Fibroblast of skin of back (primary cell): ENCODE measurements at places on chromosomes 7 and 10.
A peak's percentile ranks its signal among the peaks of the same experiment; 100 is the strongest.

DNA sequence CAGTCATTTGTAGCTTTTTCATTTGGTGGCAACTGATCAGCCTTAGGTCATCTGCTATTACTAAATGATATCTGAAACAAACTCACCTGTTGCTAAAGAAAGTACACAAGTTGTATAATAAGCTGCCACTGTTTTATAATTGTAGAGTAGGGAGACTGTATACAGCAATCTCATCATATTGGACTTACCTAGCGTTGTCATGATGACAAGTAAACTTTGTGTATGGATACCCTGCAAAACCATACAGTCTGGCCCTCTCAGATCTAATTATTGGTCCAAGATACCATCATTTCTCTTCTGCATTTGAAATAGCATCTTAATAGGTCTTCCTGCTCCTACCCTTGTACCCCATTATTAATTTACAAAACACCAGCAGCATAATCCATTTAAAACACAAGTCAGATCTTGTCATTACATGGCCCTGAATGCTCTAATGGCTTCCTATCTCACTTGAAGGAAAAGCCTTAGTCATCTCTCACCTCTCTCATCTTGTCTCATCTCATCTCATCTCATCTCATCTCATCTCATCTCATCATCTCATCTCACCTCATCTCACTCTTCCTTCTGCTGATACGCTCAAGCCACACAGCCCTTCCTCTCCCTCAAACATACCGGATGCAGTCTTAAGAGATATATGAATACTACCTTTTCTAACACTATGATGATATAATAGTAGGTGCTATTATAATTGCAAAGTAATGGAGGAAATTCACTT lies 540.6 kb downstream of the MDFIC start:
- DNase-seq, result no peak

GRCh38 chr7:11804621-11805020 lies 27.4 kb downstream of the THSD7A start:
- DNase-seq, result no peak

- DNase-seq, result no peak
Observed at GRCh38 chr7:20299647-20300312, 30.9 kb upstream of the ITGB8 start.

- DNase-seq, result no peak
Observed at GRCh38 chr7:28588602-28589001, 176.3 kb downstream of the CREB5 start.

GRCh38 chr7:111516612-111517011 lies 45.7 kb downstream of the IMMP2L start:
- DNase-seq, result no peak

DNA sequence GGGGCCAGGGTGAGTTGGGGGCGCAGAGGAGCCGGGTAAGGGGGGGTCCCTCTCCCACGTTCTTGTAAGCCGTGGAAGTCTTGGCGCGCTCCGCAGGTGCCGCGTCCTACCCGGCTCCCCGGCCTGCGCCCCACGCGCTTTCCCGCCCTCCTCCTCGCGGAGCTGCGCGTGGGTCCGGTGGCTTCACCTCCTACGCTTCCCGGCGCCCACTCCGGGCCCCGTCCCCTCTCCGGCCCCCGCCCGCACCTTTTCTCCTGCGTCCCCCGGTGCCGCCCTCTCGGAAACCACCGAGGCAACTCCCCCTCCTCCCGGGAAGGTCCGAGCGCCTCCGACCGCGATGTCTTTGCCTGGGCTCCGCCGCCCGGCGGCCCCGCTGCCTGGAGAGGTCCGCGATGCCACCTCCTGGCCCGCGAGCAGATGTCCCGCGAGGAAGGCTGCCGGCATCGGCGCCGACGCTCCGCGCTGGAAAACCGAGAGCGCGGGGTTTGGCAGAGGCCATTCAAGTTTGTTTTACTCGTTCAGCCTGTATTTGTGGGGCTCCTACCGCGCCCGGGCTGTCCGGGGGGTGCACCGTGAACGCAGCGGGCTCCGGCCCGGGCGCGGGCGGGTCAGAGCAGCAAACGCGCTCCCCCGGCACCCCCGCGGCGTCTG lies 2.4 kb upstream of the NKX6-2 start:
- DNase-seq, result peak; percentile 18

DNA sequence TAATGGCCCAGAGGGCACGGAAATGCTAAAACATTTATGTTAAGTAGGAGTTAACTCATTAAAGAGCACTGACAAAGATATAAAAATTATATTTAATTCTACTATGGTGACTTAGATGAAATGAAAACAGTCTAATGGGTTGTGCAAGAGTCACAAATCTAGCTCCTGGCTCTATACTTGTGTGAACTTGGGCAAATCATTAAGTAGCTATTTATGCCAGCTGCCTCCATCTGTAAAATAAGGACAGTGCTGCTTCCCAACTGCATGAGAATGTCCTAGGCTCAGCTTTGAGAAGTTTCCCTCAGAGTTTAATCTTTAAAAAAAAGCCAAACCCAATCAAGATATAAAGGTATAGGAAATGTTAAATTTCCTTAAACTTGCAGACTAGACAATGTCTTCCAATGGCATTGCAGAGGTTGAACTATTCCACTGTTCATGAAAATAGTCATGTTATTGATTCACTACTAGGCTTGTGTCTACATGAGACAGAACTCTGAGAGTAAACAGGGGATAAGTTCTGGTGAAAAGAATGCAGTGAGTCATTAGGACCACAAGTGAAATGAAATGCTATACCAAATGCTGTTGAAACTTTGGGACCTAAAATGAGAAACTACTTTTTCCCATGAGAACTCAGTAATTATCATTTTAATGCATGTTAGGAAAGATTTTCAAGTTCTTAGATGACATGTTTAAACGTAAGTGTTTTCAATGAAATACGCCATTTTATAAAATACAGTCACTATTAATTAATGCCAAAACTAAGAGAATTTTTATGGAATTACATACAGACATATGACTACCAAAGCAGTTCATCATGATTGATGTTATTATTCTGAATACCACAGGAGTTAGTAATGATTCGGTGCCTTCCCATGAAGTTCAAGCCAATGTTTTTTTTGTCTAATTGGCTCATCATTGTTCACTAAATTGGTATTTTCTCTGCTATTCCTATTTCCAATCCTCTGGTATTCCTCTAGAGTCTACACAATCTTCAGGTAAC lies 84.2 kb downstream of the CDK6 start:
- DNase-seq, result peak; percentile 96

DNA sequence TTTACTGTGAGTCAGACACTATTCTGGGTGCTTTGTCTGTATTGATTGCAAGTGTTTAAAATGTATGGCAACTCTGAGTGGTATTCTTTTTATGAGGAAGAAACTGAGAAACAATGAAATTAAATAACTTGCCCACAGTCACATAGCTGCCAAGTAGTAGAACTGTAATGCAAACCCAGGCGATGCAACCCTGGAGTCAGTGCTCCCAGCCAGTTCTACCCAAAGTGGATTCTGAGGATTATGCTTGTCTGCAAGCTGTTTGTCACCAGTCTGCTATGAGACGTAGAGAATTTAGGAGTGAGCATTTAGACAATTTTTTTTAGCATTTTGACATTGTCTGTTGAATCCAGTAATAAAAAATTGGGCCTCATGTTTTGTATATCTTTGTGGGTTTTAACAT lies 306.0 kb upstream of the LRGUK start:
- DNase-seq, result no peak

DNA sequence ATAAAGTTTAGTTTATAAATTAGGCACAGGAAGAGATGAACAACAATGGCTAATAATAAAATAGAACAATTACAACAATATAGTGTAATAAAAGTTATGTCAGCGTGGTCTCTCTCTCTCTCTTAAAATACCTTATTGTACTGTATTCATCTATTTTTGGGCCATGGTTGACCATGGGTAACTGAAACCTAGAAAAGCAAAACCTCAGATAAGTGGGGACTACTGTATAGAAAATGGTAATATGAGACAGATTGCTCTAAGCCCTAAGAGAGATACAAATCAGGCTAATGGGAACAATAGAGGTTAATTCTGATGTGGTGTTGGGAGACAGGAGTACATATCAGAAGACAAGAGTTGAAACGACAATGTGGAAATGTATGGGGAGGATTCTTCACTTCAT lies 86.2 kb downstream of the ZNF365 start:
- DNase-seq, result no peak

DNA sequence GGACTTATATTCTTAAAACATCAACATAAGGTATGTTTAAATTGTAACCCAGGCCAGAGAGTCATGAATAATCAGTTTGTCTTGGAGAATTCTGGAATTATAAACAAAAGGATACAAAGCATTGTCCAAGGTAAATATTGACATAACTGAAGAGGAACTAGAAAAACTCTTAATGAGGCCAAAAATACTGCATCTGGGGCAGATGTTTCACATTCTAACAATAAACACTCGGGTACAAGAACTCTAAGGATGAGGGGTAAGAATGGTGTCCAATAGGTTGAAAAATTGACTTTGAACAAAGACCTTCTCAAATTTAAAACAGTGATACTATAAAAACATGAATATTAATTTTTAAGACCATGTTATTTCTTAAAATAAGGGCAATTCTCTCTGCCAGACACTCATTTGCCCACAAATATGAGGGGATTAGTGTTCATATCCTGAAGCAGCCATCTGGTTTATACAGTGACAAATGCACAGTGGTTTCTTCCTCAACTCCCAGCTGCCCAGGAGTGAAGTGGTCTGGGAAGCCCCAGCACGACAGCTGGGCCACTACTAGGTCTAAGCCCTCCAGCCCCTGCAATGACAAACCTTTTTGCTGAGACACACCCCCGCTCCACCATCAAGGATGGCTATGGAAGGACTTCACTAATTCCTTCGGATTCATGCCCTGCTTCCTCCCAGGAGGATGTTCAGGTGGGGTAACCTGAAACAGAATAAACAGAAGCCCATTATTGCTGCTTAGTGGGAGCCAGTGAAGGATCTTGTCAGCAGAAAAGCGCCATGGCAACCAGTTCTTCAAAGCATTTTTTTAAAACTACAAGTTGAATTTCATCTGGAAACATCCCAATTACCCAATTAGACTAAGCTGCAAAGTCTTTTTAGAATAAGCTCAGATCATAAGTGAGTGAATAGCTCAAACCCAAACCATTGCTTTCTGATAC lies 107.5 kb upstream of the ARID5B start:
- DNase-seq, result peak; percentile 92

GRCh38 chr10:43824934-43825333 lies 176.3 kb upstream of the ZNF32 start:
- DNase-seq, result no peak

- DNase-seq, result peak; percentile 55
Observed at GRCh38 chr7:158407581-158408317, 179.9 kb downstream of the PTPRN2 start.

GRCh38 chr10:43809211-43809930 lies 160.7 kb upstream of the ZNF32 start:
- DNase-seq, result peak; percentile 96

- no peak for DNase-seq
Observed at GRCh38 chr7:3146571-3147226, 103.0 kb upstream of the CARD11 start.

GRCh38 chr7:2325162-2325561 lies 10.9 kb upstream of the SNX8 start:
- no peak for DNase-seq

DNA sequence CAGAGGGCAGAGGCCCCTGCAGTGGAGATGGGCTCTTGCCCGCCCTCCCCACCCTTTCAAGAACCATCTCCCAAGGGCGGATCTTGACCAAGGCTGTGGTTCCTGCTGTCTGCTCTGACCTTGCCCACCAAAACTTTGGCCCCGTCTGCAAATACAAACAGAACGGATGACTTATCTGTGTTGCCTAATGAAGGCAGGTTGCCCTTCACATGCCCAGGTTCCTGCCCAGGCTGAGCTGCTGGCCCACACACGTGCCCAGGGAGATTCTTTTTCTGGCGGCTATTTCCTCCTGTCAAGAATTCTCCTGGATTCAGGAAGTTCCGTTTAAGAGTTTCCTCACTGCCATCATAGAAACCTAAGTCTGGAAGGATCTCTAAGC lies 78.3 kb downstream of the PROSER2 start:
- DNase-seq, result no peak

- DNase-seq, result no peak
Observed at GRCh38 chr7:134941952-134942351, 44.4 kb upstream of the AGBL3 start.

GRCh38 chr10:86400705-86401587 lies 34.4 kb upstream of the GRID1 start:
- DNase-seq, result peak; percentile 43

GRCh38 chr10:18400201-18400905 lies 251.0 kb downstream of the NSUN6 start:
- DNase-seq, result no peak

DNA sequence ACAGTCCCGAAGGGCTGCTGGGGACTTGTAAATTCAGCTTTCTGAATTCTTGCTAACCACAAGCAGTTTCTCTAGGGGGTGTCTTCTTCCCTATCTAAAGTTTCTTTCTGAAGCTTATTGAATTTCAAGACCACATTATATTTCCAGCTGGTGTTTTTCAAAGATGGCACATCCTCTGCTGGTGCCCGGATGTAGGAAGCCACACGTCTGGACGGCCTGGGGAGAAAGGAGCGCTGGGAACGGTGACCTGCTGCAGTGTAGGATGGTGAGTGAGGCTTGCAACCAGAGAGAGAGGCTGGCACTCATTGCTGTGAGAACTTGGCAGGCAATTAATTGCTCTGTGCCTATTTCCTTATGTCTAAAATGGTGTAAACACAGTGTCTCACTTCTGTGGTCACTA lies 776.4 kb downstream of the TYW1 start:
- no peak for DNase-seq

DNA sequence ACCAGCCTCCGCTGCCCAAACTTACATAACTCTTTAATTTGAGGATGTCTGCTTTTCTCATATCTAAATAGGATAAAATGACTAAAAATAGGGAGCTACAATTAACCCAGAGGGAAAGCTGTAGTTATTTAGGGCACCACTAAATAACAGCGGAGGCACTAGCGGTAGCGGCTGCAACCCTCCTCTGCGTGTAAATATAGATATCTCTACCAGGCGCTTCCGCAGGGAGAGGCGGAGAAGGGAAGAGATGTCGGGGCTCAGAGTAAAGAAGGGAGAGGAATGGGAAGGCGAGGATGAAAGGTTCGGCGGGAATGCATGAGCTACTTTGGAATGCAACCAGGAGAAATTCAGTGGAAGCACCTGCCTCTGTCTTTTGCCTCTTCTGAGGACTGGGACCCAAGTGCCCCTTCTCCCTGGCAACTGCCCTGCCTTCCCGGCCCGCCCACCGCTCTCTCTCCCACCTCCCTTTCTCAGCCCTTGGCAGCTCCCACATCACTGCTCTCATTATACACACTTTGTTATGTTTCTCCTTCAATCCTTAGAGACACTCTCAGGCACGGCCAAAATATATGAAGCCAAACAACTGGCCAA lies 698.3 kb downstream of the PARD3 start:
- no peak for DNase-seq

GRCh38 chr10:69453795-69454194 lies 2.5 kb downstream of the TSPAN15 start:
- no peak for DNase-seq
